ENCODE measurements at places on chromosomes 5 and 9.

DNA sequence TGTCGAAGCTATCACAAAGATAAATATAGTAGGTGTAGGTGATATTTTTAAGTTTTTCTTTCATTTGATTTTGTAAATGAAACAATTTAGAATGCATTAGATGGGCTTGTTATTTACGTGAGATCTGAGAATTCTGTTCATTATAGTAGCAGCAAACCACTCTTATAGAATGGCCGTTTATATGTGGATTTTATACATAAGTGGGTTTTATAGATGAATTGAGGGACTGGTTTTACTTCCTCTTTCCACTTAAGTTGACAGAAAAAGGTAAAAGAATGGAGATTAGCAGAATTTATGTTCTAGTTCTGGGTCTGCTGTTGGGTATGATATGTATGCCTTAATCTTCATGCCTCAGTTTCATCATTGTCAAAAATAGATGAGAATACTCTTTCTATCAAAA is 5.6 kb downstream of the RMI1 start:
- no peak for DNase-seq

GRCh38 chr9:103397868-103398600 is 402.9 kb downstream of the CYLC2 start:
- DNase-seq, result no peak

GRCh38 chr5:120052916-120053828 is 410.9 kb upstream of the PRR16 start:
- no peak for DNase-seq

- no peak for DNase-seq
Measured at GRCh38 chr5:36152324-36153297, 700 bp downstream of the SKP2 start.

DNA sequence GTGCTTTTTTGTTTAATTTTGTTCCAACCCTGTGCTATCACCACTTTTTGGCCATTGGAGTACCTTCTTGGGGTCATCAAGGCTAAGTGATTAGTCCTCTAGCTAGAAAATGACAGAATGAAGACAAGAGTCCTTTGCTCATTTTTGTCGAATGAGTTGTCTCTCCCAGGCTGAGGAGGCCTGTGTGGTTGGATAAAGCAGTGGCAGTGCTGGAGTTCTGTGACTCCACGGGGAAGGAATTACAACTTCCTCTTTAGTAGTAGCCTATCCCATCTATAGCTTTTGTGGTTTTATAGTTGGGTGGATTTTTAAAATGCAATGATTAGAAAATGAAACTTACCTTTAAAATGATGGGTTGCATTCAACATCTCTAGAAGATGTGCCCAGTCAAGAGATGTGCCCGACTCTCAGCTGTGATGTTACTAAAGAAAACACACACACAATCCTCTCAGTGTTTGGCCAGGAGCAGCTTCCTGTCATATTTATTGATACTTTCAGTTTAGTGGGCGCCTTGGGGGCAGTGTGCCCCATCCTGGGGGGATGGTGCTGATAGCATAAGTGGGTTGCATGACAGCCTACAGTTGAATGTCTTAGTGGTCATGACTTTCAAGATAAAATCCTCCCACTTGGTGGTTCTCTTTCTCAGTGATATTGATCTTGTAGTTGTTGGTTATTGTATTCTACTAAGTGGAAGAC is 11.9 kb downstream of the OTULINL start:
- no peak for DNase-seq

DNA sequence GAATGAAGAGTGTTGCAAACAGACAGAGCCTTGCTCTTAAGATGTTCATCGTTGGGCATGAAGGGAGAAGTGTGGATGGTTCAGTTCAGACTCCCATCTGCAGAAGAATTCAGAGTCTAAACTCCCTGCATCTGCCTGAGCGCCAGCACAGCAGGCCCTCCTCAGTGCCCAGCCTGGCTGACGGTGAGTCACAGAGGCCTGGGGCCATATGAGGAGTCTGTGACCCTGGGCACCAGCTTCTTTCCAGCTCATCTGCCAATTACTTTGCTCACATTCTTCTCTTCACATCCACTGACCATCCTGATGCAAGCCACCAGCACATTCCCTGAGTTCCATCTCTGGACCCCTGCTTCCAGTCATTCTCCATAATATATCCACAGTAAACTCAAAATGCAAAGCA is 401.1 kb upstream of the TRPC7 start:
- no peak for DNase-seq

DNA sequence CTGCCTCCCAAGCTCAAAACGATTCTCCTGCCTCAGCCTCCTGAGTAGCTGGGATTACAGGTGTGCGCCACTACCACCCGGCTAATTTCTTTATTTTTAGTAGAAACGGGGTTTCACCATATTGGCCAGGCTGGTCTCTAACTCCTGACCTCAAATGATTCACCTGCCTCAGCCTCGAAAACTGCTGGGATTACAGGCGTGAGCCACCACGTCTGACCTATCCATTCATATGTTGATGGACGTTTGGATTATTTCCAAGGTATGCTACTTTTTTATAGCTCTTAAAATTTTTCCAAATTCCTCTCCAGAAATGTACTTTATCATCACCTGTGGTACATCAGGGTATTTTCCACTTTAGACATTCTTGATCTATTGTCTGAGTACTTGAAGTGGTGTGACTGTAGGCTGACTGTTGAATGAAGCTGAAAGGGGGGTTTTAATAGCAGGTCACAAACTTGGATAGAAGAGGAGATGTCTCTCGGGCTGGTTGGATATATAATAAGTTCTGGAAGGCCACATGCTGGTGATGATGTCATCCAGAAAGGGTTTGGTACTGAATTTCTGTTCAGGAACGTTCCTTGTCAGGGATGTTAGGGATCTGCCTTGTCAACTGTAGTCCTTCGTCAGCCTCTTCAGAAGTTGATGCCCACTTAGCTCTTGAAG is 7.4 kb downstream of the CTNNA1 start:
- DNase-seq, result no peak

GRCh38 chr9:130243882-130244170 is 21.7 kb upstream of the HMCN2 start:
- DNase-seq, result no peak

GRCh38 chr5:111254613-111255012 is 30.4 kb downstream of the CAMK4 start:
- DNase-seq, result no peak

DNA sequence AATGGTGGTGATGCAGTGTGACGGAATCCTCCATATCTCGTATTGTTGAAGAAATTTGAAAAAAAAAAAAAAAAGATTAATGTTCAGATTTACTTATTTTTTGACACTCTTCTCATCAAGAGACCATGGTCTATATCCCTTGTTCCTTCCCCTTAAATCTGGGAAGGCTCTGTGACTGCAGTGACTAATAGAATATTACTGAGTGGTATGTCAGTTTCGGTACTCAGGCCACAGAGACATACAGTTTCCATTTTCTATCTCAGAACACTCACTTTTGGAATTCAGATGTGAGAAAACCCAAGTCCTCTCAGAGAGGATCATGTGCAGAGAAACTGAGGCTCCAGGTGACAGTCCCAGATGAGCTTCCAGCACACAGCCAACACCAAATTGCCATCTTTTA is 1193.5 kb downstream of the DTWD2 start:
- DNase-seq, result no peak

DNA sequence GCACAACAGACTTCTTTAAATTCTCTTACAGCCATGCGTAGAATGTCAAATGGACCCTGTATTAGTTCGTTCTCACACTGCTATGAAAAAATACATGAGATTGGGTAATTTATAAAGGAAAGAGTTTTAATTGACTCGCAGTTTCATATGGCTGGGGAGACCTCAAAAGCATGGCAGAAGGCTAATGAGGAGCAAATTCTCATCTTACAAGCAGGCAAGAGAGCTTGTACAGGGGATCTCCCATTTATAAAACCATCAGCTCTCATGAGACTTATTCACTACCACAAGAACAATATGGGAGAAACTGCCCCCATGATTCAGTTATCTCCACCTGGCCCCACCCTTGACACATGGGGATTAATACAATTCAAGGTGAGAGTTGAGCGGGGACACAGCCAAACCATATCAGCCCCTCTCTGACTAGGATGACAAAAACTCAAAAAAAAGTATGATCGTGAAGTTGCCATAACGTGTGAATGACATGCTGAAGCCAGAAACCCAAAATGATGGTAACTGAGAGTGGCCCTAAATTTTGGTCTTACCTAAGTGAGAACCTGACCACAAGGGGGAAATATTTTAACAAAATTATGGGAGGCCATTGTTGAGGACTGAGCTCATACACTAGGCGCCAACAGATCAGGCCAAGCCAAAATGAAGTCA is 17.5 kb upstream of the TEX10 start:
- DNase-seq, result no peak

DNA sequence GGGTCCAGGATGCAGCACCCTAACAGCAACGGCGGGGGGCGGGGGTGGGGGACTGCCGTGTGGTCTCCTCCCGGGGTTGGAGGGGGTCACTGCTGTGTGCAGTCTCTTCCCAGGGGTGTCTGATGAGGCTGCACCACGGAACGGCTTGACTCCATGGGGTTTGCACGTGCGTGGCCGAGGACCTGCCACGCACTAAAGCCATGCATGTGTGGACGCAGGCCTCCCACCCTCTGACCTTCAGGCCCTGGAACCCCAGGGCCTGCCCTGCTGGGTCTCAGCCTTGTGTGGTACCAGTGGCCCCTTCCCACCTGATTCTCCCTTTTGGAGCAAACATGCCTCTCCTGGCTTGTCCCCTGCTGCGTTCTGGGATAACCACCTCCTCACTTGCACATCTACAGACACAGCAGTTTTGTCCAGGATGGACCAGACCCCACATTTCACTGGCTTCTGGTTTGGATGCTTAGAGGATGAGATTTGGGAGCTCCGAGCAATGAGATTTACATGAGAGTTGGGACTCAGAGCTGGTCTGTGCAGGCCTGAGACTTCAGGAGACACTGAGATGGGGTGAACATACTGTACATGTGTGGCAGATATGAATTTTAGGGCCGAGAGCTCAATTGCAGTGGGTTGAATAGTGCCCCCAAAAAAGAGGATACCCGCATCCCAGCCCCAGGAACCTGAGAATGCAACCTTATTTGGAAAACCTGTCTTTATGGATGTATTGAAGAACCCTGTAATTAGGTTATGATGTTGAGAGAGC is 45.8 kb downstream of the SLC12A7 start:
- DNase-seq, result no peak

DNA sequence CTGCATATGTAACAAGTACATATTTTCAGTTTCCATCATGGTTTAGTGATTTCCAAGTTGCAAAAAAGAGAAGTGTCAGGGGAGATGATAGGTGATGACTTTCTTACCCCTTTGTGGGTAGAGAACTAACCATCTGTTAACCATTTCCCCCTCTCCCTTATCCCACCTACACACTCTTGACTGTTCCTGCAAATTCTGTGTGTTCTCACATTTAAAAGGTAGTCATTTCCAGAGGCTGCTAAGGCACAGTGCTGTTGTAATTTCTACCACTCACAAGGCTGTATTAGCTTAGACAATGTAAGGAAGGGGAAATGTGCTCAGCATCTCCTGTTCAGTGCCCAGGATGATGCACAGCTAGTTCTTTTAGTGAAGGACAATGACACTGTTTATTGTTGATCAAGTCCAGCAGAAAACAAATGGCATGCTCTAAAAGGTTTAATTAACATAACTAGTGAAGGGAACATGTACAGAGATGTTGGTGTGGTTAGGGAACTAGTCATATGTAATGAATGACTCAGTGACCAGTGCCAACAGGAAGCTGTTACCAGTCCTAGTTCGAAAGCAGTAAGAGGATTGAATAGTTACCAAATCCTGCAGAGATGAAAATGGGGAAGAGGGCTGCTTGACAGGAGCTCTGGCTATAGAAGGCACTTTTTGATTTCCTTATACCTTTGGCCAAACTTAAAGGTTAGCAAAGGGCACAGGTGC is 165.1 kb downstream of the PLK2 start:
- DNase-seq, result no peak
